ENCODE measurements at places on chromosomes 16 and 17.
A peak's percentile ranks its signal among the peaks of the same experiment; 100 is the strongest.

GRCh38 chr16:85812031-85812807, 12.7 kb downstream of the COX4I1 start:
- DNase-seq = no peak

DNA sequence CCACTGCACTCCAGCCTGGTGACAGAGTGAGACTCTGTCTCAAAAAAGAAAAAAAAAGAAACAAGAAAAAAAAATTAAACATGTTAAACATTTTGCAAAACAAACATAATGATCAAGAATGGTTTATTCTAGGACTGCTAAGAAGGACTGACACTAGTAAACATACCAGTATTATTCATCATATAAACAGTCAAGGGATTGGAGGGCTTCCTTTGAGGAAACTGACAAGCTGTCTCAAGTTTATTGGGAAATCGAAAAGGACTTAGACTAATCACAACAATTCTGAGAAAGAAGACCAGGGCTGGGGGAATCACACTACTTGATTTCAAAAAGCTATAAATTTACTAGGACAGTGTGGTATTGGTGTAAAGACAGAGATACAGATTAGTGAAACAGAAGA, 75.5 kb downstream of the MYH10 start:
- DNase-seq = no peak

DNA sequence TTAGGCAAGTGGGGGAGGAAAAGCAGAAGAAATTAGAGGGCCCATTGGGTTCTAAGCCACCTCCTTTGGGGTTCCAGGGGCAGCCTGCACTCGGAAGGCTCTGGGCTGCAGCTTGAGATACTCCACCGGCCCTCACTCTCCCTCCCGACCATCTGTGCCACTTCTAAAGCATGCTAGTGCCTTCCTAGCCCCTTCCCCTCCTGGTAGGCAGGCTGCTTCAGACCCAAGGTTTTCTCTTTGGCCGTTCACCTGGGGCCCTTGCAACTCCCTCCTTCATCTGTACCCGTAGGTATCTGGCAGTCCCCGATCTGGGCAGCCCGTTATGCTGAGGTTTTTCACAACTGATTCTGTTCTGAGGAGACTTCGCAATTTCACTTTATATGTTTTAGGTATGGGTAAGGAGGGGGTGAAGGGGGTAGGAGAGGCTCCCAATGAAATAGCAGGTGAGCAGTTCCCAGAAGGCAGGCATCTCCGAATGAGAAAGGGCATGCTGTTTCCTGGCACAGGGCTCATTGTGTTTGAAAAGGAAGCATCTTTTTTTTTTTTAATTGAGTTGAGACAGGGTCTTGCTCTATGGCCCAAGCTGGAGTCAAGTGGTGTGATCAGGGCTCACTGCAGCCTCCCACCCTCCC, 98.7 kb downstream of the RAB11FIP4 start:
- DNase-seq = no peak

- DNase-seq = no peak
Observed at GRCh38 chr16:12583237-12583897, 220.3 kb downstream of the CPPED1 start.

DNA sequence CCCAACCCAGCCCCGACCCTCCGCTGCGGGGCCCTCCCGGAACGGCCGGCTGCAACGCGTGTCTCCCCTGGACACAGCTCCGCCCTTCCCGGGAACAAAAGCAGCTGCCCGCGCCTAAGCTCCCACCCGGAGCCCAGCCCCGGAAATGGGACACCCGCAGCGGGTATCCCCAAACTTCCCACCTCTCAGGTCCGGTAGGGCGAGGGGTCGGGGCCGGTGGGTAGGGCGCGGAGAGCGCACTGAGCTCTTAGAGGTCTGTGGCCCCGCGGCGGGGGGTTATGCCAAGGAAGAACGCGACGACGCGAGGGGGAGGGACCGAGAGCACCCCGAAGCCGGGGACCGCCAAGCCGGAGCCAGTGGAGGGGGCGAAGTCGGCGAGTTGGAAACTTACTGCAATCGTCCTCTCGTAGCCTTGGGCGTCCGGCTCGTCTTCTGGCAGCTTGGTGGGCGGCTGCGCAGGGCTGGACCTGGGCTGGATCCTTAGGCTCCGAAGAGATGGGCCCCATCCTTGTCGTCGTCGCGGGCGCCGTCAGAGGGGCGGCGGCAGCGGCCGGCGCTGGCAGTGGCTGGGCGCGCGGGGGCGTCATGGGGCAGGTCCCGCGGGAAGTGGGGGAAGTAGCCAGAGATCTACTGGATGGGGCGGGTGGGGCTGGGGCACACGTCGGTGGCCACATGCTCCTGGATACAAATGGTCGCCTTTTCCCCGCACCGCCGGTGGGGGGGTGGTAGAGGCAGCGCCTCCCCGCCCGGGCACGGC, 6.9 kb downstream of the USP6 start:
- peak; percentile 33 for DNase-seq

GRCh38 chr17:43645450-43645764, 16.3 kb downstream of the MEOX1 start:
- DNase-seq = no peak

GRCh38 chr17:63697341-63698286, 2.3 kb downstream of the LIMD2 start:
- no peak for DNase-seq

DNA sequence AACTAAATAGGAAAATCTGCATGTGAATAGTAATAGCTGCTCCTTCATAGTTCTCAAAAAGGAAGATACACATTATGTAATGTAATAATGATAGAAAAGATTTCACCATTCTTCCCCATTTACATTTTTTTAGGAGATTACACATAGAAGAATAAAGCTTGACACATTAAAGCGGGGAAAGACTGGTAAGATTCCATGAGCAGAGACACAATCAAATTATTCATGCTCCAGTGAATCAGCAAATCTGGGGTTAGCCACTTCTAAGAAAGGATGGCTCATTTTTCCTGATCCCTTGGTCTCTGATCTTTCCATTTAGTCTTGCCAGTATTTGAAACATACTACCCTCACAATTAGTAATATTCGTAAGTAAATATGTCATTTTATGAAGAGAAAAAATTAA, 81.9 kb downstream of the CA4 start:
- DNase-seq = no peak

GRCh38 chr17:5331506-5331905, 49.4 kb downstream of the RABEP1 start:
- DNase-seq = no peak

- DNase-seq = no peak
Observed at GRCh38 chr17:18099516-18099915, 9.0 kb upstream of the MYO15A start.

GRCh38 chr16:17524656-17525055, 53.9 kb upstream of the XYLT1 start:
- DNase-seq = no peak

DNA sequence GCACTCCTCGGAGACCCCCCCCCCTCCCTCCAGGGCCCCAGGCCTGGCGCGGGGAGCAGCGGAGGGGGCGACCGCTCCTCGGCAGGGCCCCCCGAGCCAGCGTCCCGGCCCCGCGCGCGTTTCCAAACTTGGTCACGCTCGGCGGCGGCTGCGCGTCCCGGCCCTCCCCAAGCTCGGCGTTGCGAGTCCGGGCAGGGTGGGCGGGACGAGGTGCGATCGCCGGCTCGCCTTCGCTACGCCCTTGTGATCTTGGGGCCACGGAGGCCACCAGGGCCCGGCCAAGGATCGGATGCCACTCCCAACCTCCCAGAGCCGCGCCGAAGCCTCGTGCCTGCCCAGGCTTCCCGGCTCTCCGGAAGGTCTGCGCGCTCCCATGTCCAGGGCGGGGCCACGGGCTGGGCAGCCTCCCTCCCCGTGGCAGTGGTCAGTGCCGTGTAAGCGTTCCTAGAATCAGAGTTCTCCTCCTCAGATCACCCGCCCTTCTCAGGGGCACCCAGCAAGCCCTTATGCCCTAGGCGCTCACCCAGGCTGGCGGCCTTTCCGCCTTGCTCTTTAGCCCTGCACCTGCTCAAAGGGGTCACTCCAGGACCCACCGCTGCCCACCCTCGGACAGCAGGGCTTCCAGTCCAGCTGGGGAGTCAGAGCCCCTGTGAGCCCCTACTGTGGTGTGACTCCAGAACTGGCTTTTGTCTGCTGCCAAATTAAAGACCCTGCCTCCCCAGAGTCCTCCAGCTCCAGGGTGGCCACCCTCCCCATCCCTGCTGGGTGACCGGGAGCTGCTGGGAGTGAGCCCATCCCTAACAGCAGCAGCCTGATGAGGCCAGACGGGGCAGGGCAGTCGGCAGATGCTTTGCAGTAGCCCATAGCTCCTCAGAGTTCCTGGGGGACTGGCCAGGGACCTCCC, 12.2 kb upstream of the MRPS23 start:
- DNase-seq = no peak

DNA sequence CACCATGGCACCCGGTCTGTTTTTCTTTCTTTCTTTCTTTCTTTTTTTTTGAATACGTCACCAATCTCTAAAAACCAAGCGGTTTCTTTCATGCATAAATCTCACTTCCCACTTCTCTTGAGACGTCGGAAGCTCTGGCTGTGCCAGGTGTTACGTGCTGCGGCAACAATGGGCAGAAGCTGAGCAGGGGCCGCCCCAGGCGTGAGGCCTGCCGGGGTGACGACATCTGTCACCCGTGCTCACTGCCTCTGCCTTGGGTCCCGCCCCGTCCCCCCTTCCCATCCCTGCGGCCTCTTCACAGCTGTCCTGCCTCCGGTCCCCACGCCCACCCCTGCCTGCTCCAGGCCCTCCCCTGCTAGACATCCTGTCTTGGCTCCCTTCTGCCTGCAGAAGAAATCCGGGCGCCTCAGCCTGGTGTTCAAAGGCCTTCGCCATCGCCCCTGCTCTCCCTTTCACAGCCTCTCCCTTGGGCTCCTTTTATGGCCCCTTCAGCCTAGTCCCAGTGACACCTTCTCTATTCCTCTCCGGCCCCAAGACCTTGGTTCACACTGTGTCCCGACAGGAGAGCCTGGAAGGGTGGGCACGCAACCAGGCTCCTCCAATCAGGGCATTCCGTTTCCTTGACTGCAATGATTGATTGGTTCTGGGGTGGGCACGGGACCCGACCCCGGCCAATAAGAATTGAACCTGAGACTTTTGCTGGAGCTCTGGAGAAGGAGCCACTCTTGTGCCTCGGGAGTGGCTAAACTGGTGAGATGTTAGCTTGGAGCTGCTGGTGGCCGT, 4.8 kb downstream of the P2RX1 start:
- DNase-seq = no peak
